Right ventricle myocardium superior (tissue), 1 donor: ENCODE measurements at places on chromosomes 7 and 10.

- no peak for DNase-seq
Measured at GRCh38 chr10:127080317-127080716, 116.1 kb downstream of the INSYN2A start.

GRCh38 chr7:155676052-155676451 lies 31.6 kb downstream of the RBM33 start:
- DNase-seq = no peak

GRCh38 chr10:30437031-30437841 lies 3.3 kb downstream of the MAP3K8 start:
- DNase-seq = no peak

GRCh38 chr7:74380720-74381119 lies 73.0 kb upstream of the GTF2IRD1 start:
- no peak for DNase-seq

GRCh38 chr10:90947030-90947960 lies 26.4 kb upstream of the ANKRD1 start:
- no peak for DNase-seq

DNA sequence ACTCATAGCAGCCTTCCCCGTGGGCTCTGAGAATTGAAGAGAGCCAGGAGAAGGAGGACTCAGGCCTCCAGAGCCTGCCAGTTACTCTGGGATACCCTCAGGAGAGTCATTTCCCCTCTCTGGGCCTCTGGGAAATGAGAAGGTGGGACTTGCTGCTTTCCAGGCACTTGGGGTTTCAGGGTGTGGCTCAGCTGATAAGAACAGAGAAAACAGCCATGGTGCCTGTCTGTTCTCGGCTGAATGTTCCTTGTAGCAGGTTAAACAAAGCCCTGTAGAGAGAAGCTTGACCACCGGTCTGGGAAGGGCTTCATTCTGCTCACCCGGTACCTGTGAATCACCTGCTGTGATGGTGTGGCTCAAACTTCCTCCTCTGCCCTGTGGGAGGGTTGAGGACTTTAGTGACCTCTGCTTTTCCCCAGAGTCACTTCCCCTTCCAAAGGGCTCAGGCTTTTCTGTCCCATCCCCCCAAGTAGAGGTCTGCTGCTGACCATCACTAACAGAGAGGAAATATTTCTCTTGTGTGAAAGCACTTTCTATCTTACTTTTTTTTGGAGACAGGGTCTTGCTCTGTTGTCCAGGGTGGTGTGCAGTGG lies 212.4 kb upstream of the GALNT17 start:
- DNase-seq = no peak

- DNase-seq = no peak
Measured at GRCh38 chr7:31583526-31583925, 69.6 kb downstream of the ITPRID1 start.

DNA sequence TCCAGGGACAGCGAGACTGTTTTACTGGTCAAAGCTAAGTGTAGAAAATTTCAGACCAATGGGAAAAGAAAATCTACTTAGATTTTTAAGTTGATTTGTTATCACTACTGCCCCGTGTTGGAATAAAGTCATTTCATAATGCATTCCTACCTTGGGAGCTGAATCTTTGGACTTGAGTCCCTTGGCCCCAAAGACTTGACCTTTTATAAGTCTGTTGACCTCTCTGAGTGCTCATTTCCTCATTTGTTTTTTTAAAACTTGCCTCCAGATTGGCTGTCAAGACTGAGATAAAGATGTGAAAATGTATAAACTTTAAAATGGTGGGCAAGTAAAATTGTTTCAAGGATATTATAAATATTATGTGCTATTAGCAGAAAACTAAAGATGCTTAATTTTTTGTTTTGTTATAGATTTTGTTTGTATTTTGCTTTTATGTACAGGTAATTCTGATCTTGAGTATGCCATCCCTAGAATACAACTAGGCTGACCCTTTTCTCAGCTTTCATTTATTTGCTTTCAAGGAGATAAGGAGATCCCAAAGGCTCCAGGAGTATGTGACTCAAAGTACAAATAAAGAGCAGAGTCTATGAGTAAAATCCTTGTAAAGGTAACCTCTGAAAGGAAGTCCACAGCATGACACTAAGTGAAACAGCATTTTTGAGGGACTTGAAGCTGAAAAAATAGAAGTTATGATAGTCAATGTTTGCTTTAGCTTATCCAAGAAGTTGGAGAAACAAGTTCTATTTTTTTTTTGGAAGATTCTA lies 54.6 kb downstream of the TMEM26 start:
- no peak for DNase-seq
